ENCODE measurements at places on chromosomes 6 and 20. TPM values are rescaled to one million over a fixed set of nuclear protein-coding genes. Genes with fewer than 3 reads are reported as not detected.

Gene AHCY
- total RNA-seq: 88.3 TPM

Gene TNFRSF21
- total RNA-seq: 17.7 TPM

Gene CDC40
- total RNA-seq: 21.8 TPM

Gene FAXC
- 0.54 TPM for total RNA-seq

Gene SRMS
- total RNA-seq: not detected

Gene TGM3
- total RNA-seq: 0.08 TPM

Gene FAM209B
- not detected for total RNA-seq

Gene ACOT8
- total RNA-seq: 17.7 TPM

Gene C6orf58
- total RNA-seq: not detected

Gene MOG
- total RNA-seq: not detected

Gene HEY2
- total RNA-seq: 0.25 TPM

- peak; percentile 72 for DNase-seq
These were observed 176.4 kb upstream of the BMP2 start for GRCh38 chr20:6590891-6591637.

GRCh38 chr6:21596949-21597682 lies 3.6 kb downstream of the SOX4 start:
- peak; percentile 76 for DNase-seq

GRCh38 chr20:57103146-57103800 lies 163.2 kb downstream of the BMP7 start:
- no peak for DNase-seq

- no peak for DNase-seq
These were observed 199.0 kb downstream of the PRKN start for GRCh38 chr6:162528538-162528937.

DNA sequence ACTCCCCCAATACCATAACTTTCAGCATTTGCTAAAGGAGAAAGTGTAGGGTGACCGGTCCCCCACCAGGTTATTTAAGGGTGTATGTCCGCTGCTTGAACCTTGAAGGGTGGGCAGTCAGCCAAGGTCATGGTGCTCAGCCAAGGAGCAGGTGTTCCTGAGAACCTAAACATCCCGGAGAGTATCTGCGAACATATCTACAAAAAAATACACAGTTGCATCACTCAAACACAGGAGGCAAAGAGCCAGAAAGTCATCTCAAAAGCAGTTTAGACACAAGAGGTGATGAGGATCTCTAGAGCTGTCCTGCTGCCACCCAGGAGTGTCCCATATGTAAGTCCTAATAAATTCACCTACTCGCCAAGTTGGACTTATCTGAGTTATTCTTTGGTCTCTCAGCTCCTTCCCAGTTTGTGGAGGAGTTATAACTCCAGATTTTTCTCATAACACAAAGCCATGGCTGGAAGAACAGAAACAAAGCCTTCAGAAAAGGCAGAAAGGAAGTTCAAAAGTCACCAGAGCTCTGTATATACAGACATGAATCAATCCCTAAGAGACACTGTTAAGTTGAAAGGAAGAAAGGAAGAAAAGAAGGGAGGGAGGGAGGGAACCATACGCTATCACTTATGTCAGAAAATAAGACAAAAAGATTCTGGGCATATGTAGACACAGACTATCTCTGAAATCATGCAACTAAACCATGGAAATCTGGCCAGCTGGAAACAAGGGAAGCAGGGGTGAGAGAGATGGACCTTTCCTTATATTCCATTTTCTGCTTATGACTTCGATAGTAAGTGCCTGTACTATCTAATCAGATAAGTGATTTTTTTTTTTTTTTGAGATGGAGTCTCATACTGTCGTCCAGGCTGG lies 11.3 kb downstream of the MBOAT1 start:
- DNase-seq: no peak

GRCh38 chr6:12395898-12396297 lies 105.7 kb downstream of the EDN1 start:
- peak; percentile 71 for DNase-seq

- no peak for DNase-seq
These were observed 384.0 kb upstream of the SASH1 start for GRCh38 chr6:147958683-147959082.

- DNase-seq: peak; percentile 74
These were observed 28.0 kb upstream of the PTGIS start for GRCh38 chr20:49595811-49596561.

- DNase-seq: no peak
These were observed 1.2 kb downstream of the KAT14 start for GRCh38 chr20:18138639-18139583.

DNA sequence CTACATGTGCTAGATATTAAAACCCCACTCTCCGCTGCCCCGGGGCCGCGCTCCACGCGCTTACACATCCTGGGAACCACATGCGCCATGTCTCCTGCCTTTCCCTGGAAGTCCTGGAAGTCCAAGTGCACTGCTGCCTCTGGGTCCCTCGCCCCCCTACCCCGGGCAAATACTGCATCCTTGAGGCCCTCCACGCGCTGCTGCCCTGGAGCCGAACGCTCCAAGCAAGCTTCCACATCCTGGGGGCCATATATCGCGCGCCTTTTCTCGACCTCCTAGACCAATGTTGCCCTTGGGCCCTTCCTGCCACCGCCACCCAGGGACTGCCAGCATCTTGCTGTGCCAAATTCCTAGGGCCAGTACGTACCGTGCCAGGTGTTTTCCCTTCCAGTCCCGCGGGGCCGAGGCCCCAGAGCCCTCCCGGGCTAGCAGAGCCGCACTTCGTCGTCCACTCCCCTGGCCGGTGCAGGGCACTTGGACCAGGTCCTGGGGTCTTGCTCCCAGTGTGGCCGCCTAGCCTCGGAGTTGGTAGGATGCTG lies 779 bp upstream of the KCNG1 start:
- DNase-seq: no peak

DNA sequence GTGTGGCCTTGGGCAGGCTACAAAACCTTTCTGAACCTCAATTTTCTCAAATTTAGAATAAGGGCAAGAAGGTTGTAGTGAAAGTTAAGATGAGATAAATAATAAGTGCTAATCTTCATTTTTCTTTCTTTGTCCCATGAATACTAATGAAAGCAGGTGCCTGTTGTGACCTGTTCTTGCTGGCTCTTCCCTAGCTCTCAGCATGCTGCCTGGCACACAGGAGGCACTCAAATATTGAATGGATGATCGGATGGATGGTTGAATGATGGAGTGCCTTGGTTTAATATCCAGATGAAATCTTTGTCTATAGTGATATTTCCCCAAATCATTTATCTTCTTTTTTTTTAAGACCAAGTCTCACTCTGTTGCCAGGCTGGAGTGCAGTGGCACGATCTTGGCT lies 15.0 kb downstream of the PBOV1 start:
- DNase-seq: no peak

DNA sequence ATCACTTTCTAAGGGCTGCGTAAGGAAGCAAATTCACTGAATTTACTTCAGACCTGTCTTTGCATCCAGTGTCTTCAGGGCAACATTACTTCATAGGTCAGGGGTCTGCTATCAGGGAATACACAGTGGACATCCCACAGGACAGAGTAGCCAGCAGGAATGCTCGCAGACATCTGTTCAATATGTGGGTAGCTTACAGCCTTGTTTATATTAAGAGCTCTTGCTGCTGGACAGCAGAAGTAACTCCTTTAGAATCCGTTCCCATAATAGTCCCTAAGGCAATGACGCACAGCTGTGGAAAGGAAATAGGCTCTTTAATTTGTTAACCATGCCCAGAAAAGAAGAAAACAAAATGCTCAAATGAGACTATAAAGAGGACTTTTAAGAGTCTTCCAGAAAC lies 198.7 kb downstream of the MOXD1 start:
- peak; percentile 88 for DNase-seq

- no peak for DNase-seq
These were observed 3.0 kb upstream of the CCR6 start for GRCh38 chr6:167119670-167120582.

DNA sequence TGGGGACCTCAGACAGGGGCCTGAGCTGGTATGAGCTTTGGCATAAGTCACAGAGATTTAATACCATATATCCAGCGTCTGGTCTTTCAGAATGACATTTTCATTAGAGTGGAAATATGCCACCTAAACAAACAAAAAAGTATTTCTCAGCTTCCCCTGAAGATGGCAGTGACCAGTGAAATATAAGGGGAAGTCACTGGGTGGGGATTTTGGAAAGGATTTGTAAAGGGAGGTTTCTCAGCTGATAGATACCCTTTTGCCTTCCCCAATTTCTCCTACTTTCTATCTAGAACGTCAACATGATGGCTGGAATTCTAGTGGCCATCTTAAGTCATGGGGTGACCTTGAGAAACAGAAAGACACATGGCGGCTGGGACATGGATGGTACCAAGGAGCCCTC lies 137.7 kb upstream of the LRFN2 start:
- DNase-seq: no peak

All from fibroblast of the aortic adventitia (primary cell).